ENCODE measurements at places on chromosomes 1 and 21.

- DNase-seq, result no peak
These were observed 47.3 kb upstream of the COL18A1 start for GRCh38 chr21:45357436-45358260.

DNA sequence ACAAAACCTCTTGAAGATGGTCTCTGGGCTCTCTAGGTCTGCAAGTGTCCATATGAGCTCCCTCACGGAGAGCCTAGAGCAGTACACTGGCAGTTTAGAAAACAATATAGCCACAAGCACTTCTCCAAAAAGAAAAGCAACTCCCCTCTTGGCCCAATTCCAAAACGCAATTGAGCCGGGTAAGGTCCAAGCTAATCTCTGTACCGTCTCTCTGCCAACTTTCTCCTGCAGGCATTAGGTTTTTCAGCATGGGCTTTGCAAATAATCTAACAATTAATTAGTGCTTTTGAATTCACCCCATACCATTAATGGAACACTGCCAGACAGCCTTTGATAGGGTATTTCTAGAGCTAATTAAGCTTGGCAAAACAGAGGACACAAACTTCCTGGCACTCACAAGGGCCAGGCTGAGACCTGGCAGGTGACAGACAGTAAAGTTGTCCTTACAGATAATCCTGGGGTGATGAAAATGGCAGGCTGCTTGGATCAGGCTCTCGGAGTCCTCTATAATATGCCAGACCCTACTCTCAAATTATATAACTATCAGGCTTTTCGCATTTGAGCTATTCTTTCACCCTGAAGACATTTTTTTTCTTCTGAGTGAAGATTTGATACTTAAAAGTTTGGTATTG is 39.8 kb downstream of the TGFBR3 start:
- DNase-seq, result no peak

DNA sequence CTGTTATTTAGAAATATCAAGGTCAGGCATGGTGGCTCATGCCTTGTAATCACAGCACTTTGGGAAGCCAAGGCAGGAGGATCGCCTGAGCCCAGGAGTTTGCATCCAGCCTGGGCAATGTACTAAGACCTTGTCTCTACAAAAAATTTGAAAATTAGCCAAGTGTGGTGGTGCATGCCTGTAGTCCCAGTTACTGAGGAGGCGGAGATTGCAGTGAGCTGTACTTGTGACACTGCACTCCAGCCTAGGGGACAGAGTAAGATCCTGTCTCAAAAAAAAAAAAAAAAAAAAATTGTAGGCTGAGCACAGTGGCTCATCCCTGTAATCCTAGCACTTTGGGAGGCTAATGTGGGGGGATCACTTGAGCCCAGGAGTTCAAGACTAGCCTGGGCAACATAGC is 45.3 kb downstream of the PIK3CD start:
- DNase-seq, result no peak

GRCh38 chr1:230798491-230798890 is 51.3 kb downstream of the CAPN9 start:
- DNase-seq, result no peak

DNA sequence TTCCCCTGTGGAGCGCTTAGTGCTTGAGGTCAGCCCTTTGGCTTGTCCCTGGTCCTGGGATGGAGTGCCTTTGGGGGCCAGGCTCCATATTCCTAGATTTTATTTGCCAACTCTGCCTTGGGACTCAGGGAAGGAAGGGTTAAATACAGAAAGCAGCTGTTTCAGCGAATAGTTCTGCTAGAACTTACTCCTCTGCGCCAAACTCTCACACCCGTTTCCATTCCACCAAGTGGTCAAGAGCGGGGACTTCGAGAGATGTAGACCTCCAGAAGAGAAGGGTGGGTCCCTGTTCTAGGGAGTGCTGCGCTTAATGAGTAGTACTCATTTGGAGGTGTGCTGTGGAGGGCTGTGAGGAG is 704 bp upstream of the TOMM40L start:
- no peak for DNase-seq

DNA sequence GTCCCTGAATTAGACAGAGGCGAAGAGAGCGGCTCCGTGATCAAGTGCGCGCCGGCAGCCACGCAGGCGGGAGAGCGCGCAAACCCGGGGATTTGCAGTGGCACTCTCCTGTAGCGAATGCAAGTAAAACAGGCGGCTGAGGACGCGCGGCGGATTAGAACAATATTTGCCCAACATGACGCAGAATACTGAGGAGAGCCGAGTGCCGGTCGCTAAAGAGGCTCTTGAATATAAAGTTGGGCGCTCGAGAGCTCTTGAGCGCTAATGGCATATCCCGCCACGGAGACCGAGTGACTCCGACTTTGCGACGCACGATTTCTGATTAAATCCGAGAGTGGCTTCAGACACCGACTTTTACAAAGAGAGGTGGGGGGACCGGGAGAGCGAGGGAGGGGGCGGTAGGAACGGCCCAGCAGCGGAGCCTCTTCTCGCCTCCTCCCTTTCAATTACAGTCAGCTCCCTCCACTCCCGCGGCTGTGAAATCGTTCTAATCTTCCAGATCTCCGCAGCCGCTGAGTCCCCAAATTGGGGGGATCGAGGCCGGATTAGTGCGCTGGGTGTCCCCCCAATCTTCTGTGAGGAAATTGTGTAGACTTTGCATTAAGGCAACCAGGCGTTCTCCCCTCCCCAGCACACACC is 2.3 kb downstream of the PAX7 start:
- no peak for DNase-seq

DNA sequence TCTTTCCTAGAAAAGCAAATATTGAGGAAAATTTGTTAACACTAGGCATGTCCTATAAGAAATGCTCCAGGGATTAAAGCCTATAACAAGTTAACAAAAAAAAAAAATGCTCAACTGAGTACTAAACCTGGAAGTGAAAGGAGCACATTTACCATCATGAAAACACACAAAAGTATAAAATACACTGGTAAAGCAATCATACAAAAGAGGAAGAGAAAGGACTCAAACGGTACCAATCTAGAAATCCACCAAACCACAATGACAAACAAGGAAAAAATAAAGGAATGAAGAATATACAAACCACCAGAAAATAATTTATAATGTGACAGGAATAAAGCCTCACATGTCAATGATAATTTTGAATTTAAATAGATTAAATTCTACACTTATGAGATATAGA is 21.2 kb downstream of the CD1E start:
- no peak for DNase-seq

- no peak for DNase-seq
These were observed 673 bp upstream of the DHCR24 start for GRCh38 chr1:54887665-54888071.

- DNase-seq, result no peak
These were observed 671 bp downstream of the HNRNPU start for GRCh38 chr1:244863491-244864252.

GRCh38 chr1:29802181-29803068 is 566.1 kb downstream of the PTPRU start:
- DNase-seq, result no peak

DNA sequence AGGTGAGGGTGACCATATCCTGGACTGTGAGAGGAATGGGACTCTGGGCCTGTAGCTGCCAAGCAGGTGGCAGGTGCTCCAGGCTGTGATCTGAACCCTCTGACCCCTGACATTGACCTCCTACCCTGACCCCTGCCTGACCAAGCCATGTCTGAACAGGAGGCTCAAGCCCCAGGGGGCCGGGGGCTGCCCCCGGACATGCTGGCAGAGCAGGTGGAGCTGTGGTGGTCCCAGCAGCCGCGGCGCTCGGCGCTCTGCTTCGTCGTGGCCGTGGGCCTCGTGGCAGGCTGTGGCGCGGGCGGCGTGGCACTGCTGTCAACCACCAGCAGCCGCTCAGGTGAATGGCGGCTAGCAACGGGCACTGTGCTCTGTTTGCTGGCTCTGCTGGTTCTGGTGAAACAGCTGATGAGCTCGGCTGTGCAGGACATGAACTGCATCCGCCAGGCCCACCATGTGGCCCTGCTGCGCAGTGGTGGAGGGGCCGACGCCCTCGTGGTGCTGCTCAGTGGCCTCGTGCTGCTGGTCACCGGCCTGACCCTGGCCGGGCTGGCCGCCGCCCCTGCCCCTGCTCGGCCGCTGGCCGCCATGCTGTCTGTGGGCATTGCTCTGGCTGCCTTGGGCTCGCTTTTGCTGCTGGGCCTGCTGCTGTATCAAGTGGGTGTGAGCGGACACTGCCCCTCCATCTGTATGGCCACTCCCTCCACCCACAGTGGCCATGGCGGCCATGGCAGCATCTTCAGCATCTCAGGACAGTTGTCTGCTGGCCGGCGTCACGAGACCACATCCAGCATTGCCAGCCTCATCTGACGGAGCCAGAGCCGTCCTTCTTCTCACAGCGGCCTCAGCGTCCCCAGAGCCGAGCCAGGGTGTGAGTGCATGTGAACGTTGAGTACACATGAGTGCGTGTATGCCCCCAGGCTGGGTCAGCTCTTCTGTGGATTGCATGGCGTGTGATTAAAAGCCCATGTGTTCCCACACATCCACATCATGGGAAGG is 3.1 kb downstream of the TMEM125 start:
- DNase-seq, result no peak

DNA sequence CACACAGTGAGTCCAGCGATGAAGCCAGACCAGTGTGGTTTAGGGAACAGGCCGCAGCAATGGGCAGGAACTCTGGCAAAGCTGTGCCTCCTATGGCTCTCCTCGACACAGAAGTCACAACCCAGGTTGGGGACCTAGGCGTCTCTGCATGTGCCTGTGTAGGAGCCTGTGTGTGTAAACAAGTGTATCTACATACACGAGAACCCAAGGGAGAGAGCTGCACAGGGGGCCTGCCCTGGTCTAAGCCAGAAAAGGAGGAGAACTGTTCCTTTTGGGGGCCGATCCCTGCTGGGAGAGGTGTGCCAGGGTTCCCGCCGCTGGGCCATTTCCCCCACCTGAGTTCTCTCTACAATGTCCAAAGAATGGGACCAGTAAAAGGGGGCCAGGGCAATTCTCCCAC is 56.0 kb downstream of the CD247 start:
- DNase-seq, result no peak

DNA sequence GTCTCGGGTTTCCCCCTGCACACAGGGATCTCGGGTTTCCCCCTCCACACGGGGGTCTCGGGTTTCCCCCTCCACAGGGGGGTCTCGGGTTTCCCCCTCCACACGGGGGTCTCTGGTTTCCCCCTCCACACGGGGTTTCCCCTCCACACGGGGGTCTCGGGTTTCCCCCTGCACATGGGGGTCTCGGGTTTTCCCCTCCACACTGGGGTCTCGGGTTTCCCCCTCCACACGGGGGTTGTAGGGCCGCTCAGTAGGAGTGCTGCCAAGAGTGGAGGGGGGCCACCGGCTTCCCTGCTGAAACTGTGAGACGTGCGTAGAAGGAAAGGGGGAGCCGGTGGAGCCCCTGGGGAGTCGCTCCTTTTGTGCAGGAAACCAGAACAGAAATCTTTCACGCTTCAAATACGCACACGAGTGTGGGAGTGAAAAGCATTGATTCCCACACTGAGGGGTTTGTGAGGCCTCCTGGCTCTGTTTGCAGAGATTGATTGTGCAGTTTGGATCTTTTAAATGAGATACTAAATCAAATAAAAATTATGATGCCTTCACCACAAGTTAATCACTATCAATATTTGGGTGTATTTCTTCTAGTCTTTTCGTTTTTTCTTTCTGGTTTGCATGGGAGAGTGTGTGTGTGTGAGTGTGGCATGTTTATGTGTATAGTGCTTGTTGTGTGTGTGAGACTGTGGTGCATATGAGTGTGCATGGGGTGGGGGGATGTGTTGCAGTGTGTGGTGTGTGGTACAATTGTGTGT is 54.3 kb upstream of the TRAPPC10 start:
- no peak for DNase-seq

- peak; percentile 8 for DNase-seq
These were observed 89.7 kb upstream of the RUNX1 start for GRCh38 chr21:35138665-35139381.

GRCh38 chr1:101506541-101507164 is 269.8 kb downstream of the S1PR1 start:
- DNase-seq, result peak; percentile 61

DNA sequence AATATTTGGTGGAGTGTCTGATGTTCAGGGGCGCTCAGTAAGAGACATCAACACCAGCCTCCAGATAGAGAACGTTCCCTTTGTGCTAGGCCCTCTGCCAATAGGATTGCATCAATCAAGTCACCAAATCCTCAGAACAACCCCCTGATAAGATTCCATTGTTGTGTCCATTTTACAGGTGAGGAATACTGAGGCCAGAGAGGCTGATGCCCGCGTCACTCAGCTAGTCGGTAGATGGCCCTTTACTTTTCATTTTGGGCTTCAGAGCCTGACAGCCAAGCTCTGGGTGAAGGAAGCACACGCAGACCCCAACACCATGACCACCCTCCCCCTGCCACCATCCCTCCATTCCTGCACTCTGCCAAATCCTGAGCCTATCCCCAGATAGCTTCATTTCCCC is 406.2 kb downstream of the PTPRU start:
- DNase-seq, result no peak

DNA sequence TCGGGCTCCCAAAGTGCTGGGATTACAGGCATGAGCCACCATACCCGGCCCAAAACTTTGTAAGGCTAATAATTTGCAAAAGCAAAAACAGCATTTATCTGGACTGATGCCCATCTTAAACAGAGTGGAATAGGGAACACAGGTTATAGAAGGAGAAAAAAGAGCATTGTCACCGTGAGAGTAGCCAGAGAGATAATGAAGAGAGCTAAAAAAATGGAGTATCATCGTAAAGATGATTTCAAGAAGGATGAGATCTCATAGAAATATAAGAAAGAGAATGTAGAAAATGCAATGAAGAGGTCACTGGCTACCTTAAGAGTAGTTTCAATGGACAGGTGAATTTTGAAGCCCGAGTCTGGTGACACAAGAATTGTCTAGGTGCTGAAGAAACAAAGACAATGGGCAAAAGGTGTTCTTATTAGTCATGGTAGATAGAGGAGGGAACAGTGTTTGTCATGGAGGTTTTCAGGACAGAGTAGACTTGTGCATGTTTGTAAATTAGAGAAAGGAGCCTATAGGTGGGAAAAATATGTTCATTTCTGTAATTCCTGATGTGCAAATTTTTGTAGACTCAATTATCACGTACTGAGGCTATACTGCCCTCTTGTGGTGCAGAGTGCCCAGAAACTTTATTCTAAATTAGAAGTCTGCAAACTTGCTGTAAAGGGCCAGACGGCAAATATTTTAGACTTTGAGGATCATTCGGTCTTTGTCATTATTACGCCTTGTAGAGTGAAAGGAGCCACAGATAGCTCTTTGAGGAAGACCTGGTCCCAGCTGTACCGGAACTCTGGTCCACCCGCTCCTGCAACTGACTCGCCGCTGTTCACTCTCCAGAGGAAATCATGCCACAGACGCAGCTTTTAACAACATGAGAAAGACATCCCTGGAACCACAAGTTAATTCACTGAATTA is 8.1 kb upstream of the TMEM183A start:
- peak; percentile 69 for DNase-seq

Measured in activated CD4-positive, alpha-beta T cell treated with anti-CD3 and anti-CD28 coated beads, Interleukin-2, Interleukin-4, amounts not matched to agents 100 ng/mL and 50 ng/mL, durations not matched to agents 16 hours and 8 hours (primary cell).